ENCODE measurements at places on chromosomes 5 and 9. TPM values are rescaled to one million over a fixed set of nuclear protein-coding genes. Genes with fewer than 3 reads are reported as not detected.

The ADAMTSL2 gene
- polyA plus RNA-seq = 24.2 TPM

The GAPVD1 gene
- polyA plus RNA-seq = 18.4 TPM

The ZNF484 gene
- polyA plus RNA-seq = 1.8 TPM

The ANGPTL2 gene
- polyA plus RNA-seq = 14.9 TPM

The SPATA31D4 gene
- polyA plus RNA-seq = not detected

The HK3 gene
- 0.17 TPM for polyA plus RNA-seq

The KLF4 gene
- 9.1 TPM for polyA plus RNA-seq

The SPINK13 gene
- polyA plus RNA-seq = not detected

The HTR4 gene
- polyA plus RNA-seq = not detected

The MEIKIN gene
- not detected for polyA plus RNA-seq

The FIBCD1 gene
- polyA plus RNA-seq = 0.78 TPM

The LCN12 gene
- 1.8 TPM for polyA plus RNA-seq

The OBP2B gene
- not detected for polyA plus RNA-seq

The CCDC152 gene
- 0.25 TPM for polyA plus RNA-seq

The PTGDS gene
- 2,031 TPM for polyA plus RNA-seq

The DNAH5 gene
- polyA plus RNA-seq = 0.41 TPM

The PCDHGB3 gene
- 0.49 TPM for polyA plus RNA-seq

The SHOC1 gene
- not detected for polyA plus RNA-seq

The CAMK4 gene
- 6.9 TPM for polyA plus RNA-seq

The FSD1L gene
- polyA plus RNA-seq = 2.6 TPM

The PCDHAC2 gene
- polyA plus RNA-seq = 1.8 TPM

The KCNIP1 gene
- polyA plus RNA-seq = 14.4 TPM

The RNF224 gene
- polyA plus RNA-seq = not detected

The CNTRL gene
- polyA plus RNA-seq = 2.1 TPM

The MED27 gene
- 82.6 TPM for polyA plus RNA-seq

The DAB2 gene
- polyA plus RNA-seq = 4.5 TPM

The HOMER1 gene
- 1.6 TPM for polyA plus RNA-seq

The CDC20B gene
- 0.15 TPM for polyA plus RNA-seq

The NEUROG1 gene
- 22.3 TPM for polyA plus RNA-seq

The NSA2 gene
- polyA plus RNA-seq = 52.5 TPM

The KCNV2 gene
- not detected for polyA plus RNA-seq

The CTXN3 gene
- polyA plus RNA-seq = 3.0 TPM

All from brain (organoid and tissue), 16 donors.